ENCODE measurements at places on chromosomes 1 and 21. TPM values are rescaled to one million over a fixed set of nuclear protein-coding genes. Genes with fewer than 3 reads are reported as not detected.
A peak's percentile ranks its signal among the peaks of the same experiment; 100 is the strongest.

DNA sequence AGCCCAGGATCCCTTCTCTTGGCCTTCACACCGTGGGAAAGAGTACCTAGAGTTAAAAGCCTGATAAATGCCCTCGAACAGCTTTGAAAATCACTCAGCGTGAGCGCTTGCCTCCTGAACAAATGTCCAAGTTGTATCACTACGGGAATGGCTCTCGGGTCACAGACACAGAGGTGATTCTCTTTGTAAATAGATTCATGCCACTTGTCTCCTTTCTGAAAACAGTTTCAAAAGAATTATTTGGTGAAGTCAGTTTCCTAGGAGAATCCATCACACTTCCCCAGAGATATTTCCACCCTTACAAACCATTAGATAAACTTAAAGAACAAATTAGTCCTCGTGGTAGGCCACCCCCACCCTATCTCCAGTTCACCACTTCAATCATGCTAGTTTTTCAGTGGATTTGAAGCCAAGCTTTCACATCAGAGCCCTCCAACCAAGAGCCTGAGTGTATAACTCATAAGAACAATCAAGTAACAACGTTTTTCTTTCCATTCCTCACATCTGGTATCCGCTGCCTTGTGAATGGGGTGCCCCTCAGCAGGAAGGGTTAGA, 132.9 kb downstream of the SLC30A10 start:
- no peak for DNase-seq

The OR2W3 gene
- total RNA-seq = not detected

DNA sequence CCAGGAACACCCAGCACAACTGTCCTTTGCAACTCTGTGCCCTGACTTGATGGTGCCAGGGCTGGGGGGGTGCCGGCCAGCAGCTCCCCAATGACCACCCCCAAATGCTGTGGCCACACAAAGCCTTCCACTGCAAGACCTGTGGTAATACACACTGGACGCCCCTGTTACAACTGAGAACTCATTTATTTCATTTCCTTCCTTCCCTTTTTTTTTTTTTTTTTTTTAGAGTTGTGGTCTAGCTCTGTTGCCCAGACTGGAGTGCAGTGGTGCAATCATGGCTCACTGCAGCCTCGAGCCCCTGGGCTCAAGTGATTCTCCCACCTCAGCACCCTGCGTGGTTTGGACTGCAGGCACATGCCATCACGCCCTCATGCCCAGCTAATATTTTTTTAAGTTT, 25.2 kb downstream of the TP73 start:
- DNase-seq = peak; percentile 10

- peak; percentile 73 for DNase-seq
Measured at GRCh38 chr1:208238710-208239472, 5.3 kb downstream of the PLXNA2 start.

DNA sequence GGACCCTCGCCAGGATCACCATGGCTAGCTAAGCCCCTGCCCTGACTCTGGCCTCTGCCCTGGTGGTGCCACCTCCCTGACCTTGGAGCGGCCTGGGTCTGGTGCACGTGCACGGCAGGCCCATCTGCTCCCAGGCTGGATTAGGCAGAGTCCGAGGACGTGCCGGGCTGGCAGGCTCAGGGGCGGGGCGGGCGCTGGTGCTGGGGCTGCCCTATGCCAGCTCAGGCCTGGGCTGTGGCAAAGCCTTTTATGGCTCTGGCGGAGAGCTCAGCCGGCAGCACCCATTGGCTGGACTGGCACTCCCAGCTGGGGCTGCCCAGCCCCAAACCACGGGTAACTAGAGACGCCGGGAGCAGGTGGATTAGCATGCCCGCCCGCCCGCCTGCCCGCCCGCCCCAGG, 17.1 kb upstream of the EDN2 start:
- DNase-seq = peak; percentile 67

The NAXE gene
- 98.5 TPM for total RNA-seq

DNA sequence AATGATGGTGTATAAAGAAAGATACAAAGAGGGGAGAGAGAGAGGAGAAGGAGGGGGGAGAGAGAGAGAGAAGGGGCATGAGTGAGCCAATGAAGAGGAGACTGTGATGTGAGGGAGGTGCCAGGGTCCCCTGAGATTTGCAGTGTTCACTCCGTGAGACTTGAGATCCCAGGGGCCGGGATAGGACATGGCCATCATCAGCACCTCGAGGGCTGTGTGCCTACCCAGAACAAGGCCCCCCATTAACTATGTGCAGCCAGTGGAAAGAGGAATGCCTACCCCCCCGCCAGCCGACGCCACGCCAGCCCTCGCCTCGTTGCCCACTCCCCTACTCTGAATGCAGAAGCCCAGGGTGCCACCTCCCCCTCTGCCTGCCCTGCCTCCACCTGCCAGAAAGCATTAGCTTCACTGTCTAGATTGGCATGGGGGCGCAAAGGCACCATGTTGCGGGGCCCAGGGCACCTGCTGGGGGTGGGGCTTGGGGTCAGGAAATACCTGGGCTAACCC, 14.8 kb downstream of the LGR6 start:
- DNase-seq = no peak

- DNase-seq = no peak
Measured at GRCh38 chr1:195876792-195877191, 731.4 kb downstream of the KCNT2 start.

DNA sequence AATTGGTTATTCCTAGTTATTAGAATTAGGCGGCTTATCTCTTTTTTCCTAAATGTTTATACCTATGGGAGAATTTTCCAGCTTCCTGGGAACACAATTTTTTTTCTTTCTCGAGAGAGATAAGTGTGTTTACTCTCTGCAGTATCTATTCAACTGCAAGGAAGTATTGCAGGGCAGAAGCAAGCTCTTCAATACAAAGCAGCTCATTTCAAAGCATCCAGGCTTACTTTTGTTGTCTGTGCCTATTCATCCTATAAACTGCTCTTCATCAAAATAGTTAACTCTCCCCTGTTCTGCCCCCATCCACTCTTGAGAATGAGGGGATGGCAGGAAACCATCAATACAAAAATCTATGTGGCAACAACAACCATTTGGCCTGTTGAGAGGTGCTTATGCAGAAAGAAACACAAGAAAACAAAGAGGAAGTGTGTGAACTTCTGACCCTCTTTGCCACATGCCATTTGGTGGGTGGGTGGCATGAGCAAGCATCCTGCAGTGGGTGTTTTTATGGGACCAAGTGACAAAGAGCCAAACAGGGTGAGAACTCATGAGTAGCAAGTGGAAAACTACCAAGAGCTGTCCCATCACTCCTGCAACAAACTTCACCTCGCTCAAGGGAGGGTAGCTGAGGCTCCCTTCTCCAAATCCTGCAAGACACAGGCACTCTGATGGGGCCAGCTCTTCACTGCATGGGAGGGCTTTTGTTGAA, 50.6 kb upstream of the MRPS6 start:
- DNase-seq = no peak

GRCh38 chr1:13543451-13544220, 29.8 kb upstream of the LRRC38 start:
- peak; percentile 86 for DNase-seq

DNA sequence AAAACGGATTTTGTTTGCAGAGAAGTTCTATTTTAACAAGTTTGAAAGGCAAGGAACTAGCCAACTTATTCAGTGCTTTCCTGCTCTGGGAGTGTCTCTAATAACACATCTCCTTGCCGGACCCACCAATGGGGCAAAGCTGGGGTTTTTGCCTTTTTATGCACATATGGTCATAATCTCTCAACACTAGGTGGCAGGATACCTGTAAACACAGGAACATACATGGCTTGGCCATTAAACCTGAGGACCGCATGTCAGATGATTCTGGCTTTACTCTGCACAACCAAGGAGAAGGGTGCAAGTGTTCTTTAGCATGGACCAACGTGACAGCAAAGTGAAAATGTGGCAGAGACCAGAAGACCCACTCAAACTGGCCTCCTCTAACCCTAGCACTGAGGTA, 4.9 kb downstream of the TMEM9 start:
- DNase-seq = no peak

- peak; percentile 99 for DNase-seq
Measured at GRCh38 chr1:234997201-234997895, 131.3 kb downstream of the TOMM20 start.

The DMAP1 gene
- total RNA-seq = 26.2 TPM

DNA sequence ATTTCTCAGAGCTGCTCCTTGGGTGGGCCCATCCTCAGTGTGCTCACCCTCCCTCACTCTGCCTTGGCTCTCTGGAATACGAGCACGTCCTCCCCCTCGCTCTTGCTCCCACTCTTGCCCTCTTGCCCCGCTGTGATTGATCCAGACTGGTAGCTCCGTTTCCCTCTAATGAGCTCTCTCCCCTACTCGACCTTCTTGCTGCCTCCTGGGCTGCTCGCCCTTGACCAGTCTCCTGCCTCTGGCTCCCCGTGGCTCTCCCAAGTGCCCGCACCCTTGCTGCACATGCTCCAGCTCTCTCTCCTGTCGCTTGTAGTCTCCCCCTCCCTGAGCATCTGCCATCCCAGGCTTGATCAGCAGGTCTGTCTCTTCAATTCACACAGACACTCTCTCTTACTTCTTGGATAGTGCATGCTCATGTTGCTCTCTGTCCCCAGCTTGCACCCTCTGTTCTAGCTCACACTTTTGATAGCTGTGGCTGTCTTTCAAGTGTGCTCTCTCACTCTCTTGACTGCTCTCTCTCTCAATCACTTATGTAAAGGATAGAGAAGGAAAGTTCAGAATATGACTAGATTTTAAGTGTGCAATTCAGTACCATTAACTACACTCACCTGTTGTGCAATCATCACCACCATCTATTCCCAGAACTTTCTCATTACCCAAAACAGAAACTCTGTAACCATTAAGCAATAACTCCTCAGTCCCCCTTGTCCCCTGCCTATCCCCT, 51.1 kb downstream of the PHC2 start:
- peak; percentile 46 for DNase-seq

GRCh38 chr1:2439369-2439768, 27.0 kb upstream of the PEX10 start:
- no peak for DNase-seq

DNA sequence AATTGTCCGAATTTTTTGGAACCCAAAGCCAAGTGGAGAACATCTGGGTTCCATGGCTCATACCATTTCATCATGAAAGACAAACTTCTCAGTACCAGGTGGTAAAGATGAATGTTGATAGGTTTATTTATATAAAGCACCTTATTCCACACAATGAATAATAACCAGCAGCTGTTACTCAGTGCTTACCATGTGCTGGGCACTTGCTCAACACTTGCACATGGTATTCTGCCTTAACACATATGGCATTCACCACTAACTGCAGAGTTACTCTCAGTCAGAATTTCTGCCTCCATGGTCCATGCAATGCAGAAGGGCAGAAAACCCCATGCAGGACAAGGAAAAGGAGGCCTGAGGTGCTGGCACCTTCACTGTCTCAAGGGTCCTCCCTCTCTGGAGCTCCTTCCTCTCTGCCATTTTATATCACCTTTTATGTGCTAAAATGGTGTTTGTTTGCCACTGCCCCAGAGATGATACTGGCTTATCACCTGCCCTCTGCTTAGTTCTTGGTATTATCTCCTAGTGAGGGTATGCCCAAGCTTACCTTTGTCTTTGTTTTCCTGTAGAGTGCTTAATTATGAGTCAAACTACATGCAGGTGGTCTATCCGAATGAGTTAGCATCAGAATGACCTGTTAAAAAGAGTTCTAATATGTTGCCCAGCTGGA, 76.7 kb upstream of the ZNF326 start:
- DNase-seq = no peak

DNA sequence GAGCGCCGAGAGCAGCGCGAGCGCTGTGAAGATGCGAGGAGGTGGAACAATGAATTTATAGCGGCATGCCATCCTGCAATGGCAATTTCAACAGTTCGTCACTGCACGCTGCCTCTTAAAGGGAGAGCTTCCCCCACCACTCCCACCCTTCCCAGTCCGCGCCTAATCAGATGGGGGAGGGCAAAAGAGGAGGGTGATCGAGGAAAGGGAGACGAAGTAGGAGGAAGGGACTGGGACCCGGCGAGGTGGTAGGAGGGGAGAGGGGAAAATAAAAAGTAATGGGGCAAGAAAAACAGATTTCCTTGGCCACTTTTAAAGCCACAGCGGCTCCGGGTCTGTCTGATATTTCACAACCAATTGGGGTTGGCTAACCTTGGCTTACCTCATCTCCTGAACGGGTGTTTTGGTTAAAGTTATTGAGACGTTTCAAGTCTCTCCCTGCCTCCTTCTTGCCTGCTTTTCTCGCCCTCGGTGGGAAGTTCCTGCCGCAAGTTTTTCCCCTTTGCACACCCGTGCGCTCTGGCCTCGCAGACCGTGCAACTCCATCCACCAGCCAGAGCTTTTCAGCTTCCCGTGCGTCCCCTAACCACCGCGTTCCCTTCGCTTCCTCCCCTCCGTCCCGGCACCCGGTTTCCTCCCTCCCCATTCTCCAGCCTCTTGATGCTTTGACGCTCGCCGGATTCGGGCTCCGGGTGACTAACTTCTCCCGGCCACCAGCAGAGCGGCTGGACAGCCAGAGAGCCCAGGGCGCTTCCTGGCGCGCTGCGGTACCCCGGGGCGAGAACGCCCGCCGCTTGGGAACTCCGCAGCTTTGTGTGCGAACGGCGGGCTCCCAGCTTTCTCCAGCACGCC, at the start of gene ADAMTS5:
Gene ADAMTS5, minus strand, starts transcription at position 27 of the 852 bp plus-strand sequence. CDS start 697 bp downstream, outside the sequence.
- peak; percentile 68 for DNase-seq

DNA sequence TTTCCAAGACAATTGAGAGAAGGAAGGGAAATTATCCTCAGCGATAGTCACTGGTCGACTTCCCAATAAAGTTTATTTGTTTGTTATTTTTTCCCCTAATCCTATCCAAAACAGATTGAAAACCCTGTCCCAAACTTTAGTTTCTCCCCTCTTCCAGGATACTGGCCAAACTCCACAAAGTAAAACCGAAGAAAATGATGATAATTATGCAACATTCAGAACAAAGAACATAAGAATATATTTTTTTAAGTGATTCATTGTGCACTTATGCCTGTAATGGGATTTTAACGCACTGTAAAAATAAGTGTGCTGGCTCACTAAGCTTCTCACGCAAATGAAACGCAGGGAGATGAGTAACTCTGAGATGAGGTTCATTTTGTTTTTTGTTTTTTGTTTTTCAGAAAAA, 6.0 kb downstream of the GLIS1 start:
- DNase-seq = no peak

DNA sequence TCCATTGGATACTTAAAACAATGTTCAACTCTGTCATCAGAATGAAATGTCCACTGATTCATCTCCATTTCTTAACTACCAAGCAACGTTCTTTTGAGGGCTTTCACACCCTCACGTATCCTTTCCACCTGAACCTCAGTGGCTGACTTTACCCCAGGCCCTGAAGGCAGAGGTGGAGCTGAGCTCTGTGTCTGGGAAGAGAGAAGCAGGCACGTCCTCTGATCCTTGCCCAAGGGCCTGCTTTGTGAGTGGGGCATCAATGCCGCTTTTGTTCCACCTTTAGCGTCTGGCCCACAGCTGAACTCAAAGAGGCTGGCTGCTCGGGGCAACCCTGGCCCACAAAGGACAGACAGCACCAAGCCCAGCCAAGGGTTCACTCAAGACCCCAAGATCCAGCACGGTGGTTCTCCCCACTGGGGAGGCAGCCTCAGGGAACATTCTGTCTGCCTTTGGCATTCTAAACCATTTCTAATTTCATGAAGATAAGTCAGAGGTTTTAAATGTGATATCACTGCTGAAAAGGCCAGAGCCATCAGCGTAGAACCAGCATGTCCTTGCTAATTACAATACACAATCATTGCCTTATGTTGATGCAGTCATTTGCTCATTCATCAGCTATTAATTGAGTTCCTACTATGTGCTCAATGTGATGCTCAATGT, 126.0 kb upstream of the UBE2U start:
- no peak for DNase-seq

- no peak for DNase-seq
Measured at GRCh38 chr21:41951876-41952567, 1.8 kb downstream of the C2CD2 start.
